Smooth muscle cell of the coronary artery (primary cell): ENCODE measurements at places on chromosomes 7 and 10. TPM values are rescaled to one million over a fixed set of nuclear protein-coding genes. Genes with fewer than 3 reads are reported as not detected.

The CALHM1 gene
- total RNA-seq, result not detected in 2 replicates

The CCL24 gene
- not detected in 2 replicates for total RNA-seq

The PLAU gene
- total RNA-seq, result 16.5 and 53.8 TPM in 2 replicates

The AMPH gene
- total RNA-seq, result 0.23 and 3.9 TPM in 2 replicates

The PI4K2A gene
- total RNA-seq, result 11.7 and 16.9 TPM in 2 replicates

The NPY4R2 gene
- total RNA-seq, result 0.12 TPM in 1 of 2 replicates, not detected in the other

The SLC25A40 gene
- 1.8 and 2.9 TPM in 2 replicates for total RNA-seq

The ABCC2 gene
- total RNA-seq, result 0.15 and 1.1 TPM in 2 replicates

The AVL9 gene
- total RNA-seq, result 19.5 and 23.9 TPM in 2 replicates

The HKDC1 gene
- 0.35 and 1.1 TPM in 2 replicates for total RNA-seq

The CALML5 gene
- total RNA-seq, result not detected in 2 replicates

The PFKFB3 gene
- 21.1 and 31.0 TPM in 2 replicates for total RNA-seq
